Stimulated activated CD4-positive, alpha-beta T cell treated with anti-CD3 and anti-CD28 coated beads, Interleukin-1b, Interleukin-23, amount 100 ng/mL, for 4 hours (primary cell): ENCODE measurements at places on chromosomes 1 and 21.

- no peak for DNase-seq
Measured at GRCh38 chr1:23376890-23377811, 7.5 kb upstream of the ZNF436 start.

- DNase-seq: no peak
Measured at GRCh38 chr1:21914880-21915640, 22.1 kb downstream of the HSPG2 start.

- DNase-seq: no peak
Measured at GRCh38 chr1:6002714-6003501, 10.7 kb upstream of the NPHP4 start.

DNA sequence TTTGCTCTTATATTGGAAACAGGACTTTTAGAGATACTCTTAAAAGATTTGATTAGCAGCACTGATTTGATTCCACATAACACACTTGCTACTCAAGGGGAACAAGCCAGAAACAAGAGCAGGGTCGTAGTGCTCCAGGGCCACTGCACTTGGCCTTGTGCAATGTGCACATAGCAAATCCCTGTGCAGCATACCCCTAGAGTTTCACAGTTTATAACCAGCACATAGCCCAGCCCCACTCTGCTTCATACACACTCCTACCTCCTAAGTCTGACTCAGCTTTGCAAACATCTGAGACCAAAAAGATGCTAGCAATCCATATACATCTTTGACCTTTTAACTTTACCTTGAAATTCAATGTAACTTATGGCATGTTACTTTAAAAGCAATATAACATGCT lies 157.6 kb downstream of the VAV3 start:
- DNase-seq: no peak
